ENCODE measurements at places on chromosomes 12 and 14.
A peak's percentile ranks its signal among the peaks of the same experiment; 100 is the strongest.

DNA sequence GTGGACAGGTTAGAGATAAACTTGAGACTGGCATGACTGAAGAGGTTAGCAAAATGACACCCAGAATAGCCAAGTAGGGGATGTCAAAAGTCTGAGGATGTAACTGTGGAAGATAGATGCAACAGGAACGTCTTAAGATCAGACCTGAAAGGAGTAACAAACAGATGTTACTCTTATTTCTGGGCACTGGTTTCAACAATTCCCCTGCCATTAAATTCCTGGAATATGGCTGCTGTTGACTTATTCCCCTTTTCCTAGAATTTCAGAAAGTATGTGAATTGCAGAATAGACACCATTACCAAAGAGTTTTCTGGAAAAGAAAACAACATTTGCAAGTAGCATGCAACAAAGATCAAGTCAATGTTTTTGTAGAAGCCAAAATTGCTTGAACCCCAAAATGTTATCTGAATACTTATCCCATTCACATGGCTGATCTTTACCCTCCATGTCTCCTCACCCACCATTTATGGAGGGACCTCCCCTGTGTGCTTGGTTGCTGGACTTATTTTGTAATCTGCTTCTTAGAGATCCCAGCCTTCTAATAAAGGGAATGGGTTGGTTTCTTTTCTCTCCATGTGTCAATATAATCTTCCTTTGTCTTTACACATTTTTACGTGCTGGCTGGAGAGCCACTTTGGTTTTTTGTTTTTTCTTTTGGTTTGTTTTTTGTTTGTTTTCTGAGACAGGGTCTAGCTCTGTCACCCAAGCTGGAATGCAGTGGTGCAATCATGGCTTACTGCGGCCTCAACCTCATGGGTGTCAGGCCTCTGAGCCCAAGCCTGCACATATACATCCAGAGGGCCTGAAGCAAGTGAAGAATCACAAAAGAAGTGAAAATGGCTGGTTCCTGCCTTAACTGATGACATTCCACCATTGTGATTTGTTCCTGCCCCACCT lies 57.0 kb downstream of the BBS10 start:
- DNase-seq = no peak

- DNase-seq = no peak
Observed at GRCh38 chr14:50389668-50390441, 6.8 kb downstream of the CDKL1 start.

GRCh38 chr14:61719344-61720293 lies 24.3 kb downstream of the HIF1A start:
- no peak for DNase-seq

- peak; percentile 75 for DNase-seq
Observed at GRCh38 chr12:110100315-110100970, 23.7 kb upstream of the IFT81 start.

GRCh38 chr12:123794027-123794426 lies 31.9 kb downstream of the DNAH10 start:
- no peak for DNase-seq

DNA sequence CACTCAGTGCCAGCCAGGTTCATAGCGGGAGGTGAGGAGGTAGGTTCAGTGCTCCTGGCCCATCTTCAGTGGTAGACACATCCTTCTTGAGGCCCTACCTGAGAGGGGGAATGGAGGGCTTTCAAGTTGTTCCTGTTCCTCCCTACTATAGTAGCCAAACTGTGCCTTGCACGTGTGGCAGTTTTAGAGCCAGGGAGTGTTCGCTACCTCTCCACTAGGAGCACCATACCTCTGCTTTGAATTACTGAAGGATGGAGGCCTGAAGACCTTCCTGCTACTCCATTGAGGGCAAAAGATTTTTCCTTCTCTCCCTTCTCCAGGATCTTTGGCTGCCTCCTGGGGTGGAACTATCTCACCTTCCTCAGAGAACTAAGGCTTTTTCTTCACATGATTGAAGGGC lies 5.9 kb upstream of the ALG10 start:
- DNase-seq = no peak

DNA sequence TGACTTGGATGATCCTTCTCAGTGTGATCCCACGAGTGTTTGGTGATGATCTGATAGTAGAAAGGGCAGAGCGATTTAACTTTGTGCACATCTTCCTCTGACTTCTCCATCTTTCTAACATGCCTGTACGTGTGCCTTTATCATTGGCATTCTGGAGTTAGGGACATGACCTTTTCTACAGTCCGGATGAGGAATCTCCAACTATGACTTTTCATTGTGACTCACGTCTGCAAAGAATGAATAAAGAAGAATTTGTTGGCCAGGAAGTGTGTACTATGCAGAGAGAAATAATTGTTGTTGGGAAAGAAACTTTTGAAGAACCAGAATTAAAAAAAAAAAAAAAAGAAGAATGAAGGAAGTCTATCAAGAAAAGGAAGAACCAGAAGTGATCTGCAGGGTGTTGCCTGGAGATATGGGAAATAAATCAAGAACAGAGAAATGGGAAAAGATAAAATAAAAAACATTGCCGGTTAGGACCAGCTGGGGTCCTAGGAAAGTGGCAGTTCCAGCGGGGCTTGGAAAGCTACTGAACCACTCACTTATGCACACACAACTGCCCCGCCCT lies 25.3 kb downstream of the PPFIBP1 start:
- DNase-seq = no peak

- no peak for DNase-seq
Observed at GRCh38 chr12:14048941-14049545, 67.6 kb upstream of the GRIN2B start.

- DNase-seq = no peak
Observed at GRCh38 chr14:48622980-48623379, 947.6 kb upstream of the MDGA2 start.

GRCh38 chr12:132140501-132140900 lies 3.6 kb downstream of the DDX51 start:
- DNase-seq = no peak

- DNase-seq = no peak
Observed at GRCh38 chr12:74415633-74416032, 122.0 kb upstream of the ATXN7L3B start.

DNA sequence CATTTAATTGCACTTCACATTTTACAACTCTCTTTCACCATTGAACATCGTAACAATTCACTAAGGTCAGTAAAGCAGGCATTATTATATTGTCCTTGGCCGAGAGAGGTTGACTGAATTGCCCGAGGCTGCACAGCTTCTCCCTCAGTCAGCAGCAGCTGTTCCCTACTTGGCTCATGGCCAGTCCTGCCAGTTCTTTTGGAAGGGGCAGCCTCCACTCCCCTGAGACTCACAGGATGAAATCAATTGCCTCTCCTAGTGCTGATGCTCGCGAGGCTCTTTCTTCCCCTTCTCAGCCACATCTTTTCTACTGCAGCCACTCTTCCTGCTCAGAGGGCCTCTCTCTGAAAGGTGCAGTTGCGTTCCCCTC lies 79.9 kb upstream of the KCNA1 start:
- DNase-seq = no peak

DNA sequence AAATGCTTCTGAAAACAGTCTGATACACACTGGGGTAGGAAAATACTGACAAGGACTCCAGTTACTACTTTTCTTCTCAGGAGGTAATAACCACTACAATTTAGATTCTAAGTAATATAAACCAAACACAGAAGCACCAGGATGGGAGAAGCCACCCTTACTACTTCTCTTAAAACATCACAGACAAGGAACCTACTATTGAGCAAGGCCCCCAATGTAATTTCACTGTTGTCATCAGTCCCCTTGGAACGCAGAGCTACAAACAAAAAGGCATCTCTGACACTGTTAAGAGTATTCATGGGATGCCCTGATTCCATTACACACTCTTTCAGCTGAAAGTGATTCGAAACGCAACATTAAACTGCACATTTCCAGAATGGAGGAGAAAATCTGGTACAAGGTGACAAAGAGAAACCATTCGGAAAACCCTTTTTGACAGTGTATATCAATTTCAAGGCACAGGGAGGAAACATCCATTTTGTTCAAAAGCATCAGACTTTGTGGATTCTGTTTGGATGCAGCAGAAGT lies 185.9 kb downstream of the PPM1H start:
- DNase-seq = no peak

- DNase-seq = no peak
Observed at GRCh38 chr12:1816730-1817348, 3.5 kb upstream of the LRTM2 start.

- DNase-seq = no peak
Observed at GRCh38 chr14:102145395-102145794, 5.7 kb downstream of the WDR20 start.

GRCh38 chr14:72546344-72547016 lies 347.4 kb downstream of the DPF3 start:
- no peak for DNase-seq

- no peak for DNase-seq
Observed at GRCh38 chr14:44468771-44469170, 38.3 kb downstream of the FSCB start.

DNA sequence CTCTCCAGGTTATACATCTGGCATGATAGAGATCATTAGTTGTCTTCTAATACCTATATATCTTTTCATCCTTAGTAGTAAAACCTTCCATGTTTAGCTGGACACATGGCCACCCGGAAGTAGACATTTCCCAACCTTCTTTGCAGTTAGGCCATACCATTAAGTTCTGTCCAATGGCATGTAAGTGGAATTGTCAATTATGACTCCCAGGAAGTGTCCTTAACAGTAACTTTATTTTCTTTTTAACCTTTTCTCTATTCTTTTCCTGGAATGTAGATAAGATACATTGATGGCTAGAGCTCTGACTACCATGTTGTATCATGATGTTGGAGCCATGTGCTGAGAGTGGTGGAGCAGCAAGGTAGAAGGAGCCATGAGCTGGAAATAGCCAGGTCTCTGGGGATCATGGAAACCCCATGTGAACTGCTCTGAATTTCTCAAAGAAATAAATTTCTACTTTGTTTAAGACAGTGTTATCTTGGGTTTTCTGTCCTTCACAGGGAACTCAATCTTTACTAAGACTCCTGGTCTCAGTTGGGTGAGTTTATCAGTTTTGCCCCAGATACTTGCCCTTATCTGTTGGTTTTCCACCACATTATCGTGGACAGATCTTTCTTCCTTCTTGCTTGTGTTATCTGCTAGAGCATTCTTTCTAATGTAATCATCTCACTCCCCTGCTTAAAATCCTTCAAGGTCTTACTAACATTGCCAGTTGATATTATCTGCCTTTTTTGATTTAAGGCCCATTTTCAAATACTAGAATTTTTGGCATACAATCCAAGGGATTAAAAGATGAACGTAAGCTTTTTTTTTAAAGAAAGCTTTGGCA lies 5.1 kb upstream of the LTA4H start:
- DNase-seq = no peak

- no peak for DNase-seq
Observed at GRCh38 chr12:127898616-127899015, 368.4 kb upstream of the TMEM132C start.

DNA sequence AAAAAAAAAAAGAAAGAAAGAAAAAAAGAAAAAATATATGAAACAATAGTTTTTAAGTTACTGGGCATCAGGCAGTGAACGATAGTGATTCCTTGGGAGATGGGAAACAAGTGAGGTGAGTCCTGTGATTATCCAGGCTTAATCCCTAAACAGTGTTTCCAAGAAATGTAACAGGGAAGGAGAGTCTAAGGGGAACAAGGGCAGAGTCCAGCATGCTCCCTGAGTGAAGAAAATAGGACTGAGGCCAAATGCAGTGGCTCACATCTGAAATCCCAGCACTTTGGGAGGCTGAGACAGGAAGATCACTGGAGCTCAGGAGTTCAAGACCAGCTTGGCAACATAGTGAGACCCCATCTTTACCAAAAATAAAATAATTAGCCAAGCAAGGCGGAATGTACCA lies 40.7 kb downstream of the R3HDM2 start:
- no peak for DNase-seq

- no peak for DNase-seq
Observed at GRCh38 chr12:45458854-45459807, 243.2 kb downstream of the ANO6 start.

DNA sequence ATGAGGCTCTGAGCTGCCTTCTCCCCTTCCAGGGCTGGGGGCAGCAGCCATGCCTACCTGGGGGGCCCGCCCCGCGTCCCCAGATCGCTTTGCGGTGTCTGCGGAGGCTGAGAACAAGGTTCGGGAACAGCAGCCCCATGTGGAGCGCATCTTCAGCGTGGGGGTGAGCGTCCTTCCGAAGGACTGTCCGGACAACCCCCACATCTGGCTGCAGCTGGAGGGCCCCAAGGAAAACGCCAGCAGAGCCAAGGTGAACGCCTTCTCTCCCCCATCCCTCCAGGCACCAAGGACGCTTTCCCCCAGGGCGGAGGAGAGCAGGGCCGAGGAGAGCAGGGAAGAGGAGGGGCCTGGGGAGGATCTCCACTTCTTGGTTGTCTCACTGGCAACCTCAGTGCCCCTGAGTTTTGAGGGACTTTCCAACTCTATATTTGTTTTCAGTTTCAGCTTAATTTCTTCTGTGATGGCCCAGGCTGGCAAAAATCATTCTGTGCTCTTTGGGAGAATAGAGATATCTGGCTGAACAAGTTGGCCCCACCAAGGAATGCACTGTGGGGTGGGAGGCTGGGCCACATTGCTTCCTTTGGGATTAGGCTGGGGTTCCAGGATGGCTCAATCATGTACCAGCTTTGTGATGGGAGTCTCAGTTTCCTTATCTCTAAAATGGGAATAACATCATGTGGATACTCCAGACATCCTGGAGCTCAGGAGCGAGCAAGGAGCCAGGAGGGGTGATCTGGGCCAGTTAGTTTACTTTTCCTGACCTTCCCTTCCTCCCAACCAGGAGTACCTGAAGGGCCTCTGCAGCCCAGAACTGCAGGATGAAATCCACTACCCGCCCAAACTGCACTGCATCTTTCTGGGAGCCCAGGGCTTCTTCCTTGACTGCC lies 1.2 kb downstream of the KHNYN start:
- peak; percentile 72 for DNase-seq

GRCh38 chr14:21384494-21384851 lies 654 bp upstream of the SUPT16H start:
- DNase-seq = no peak

DNA sequence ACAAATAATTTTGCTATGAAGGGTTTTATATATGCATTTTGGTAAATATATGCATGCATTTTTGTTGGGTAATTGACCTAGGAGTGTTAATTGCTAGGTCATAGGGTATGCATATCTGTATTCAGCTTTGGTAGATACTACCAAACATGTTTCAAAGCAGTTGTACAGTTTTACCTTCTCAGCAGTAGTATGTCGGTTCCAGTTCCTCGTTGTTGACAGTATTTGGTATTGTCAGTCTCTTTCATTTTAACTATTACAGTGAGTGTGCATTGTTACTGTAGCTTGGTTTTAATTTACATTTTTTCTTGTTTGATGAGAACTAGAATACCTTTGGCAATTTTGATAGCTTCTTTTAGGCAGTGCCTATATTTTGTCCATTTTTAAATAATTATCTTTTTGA lies 98.9 kb downstream of the ARID2 start:
- DNase-seq = no peak

DNA sequence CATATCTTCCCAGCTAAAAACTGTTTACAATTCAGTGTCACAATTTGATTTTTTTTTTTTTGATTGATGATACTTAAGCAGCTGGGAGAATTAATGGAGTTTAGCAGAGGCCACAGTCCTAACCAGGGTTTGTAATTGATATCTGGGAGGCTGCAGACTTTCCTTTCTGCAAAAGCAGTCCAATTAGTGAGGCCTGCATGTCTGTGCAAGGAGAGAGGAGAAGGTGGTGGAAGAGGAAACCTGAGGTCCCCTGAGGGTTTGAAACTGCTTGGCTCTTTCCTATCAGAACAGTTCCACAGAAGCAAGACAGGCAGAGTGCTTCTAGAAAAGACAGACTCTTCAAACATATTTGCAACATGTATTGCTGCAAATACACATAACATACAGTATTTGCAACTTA lies 160.8 kb upstream of the KRR1 start:
- DNase-seq = no peak

GRCh38 chr14:69741055-69741454 lies 25.9 kb upstream of the SRSF5 start:
- no peak for DNase-seq
